Hypothalamus (tissue), 51 donors: ENCODE measurements at places on chromosomes 5 and 9.

- no peak for DNase-seq
These were observed 6.1 kb downstream of the TCF7 start for GRCh38 chr5:134120386-134121138.

DNA sequence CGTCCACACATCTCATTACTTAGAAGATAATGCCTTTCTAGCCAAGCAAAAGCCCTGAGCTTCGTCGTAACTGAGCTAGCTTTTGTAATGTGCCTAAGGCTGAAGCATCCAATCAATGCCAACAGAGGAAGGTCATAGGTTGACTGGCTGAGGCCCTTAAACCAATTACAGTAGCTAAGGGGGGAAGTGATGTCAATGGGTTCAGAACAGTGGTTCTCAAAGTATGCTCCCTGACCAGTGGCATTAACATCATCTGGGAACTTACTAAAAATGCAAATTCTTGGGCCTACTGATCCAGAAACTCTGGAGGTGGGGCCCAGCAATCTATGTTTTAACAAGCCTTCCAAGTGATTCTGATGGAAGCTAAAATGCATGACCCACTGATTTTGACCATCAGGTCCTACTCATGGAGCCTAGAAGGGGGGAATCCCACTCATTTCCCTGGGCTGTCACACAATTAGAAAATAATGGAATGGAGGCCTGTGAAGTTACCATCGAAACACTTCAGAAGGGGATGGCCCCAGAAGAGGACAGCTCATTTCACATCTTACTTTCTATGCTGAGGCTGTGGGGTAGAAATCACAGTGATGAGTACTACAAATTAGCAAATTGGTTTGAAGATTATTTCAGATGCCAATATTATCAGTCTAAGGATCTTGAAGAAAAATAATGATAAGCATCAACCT is 4.8 kb upstream of the VLDLR start:
- no peak for DNase-seq

- no peak for DNase-seq
These were observed 71.9 kb downstream of the GDNF start for GRCh38 chr5:37767961-37768360.

GRCh38 chr9:11016081-11016480 is 403.3 kb upstream of the PTPRD start:
- no peak for DNase-seq
